ENCODE measurements at places on chromosomes 5 and 9.

GRCh38 chr5:84816160-84816559, 431.5 kb upstream of the EDIL3 start:
- no peak for DNase-seq

- DNase-seq = no peak
Measured at GRCh38 chr5:153318556-153318955, 171.9 kb upstream of the GRIA1 start.

- no peak for DNase-seq
Measured at GRCh38 chr5:38447786-38448185, 108.7 kb downstream of the LIFR start.

GRCh38 chr5:33582417-33582816, 141.7 kb downstream of the TARS1 start:
- no peak for DNase-seq

DNA sequence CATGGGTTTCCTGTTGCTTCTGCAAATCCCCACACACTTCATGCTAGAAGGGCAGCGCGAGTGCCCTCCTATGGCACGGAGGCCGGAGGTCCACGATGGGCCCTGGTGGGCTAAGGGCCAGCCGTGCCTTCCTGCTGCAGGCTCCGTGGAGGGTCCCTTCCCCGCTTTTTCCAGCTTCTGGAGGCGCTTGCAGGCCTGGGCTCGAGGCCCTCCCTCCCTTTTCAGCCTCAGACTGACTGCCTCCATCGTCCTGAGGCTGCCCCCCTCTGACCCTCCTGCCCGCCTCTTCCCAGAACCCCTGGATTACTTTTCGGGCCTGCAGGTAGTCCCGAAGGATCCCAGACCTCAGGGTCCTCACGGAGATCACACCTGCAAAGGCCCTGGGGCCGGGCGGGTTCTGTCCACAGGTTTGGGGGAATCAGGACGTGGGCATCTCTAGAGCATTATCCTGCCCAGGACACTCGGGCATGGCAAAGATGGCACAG, 3.2 kb upstream of the TERT start:
- DNase-seq = no peak

DNA sequence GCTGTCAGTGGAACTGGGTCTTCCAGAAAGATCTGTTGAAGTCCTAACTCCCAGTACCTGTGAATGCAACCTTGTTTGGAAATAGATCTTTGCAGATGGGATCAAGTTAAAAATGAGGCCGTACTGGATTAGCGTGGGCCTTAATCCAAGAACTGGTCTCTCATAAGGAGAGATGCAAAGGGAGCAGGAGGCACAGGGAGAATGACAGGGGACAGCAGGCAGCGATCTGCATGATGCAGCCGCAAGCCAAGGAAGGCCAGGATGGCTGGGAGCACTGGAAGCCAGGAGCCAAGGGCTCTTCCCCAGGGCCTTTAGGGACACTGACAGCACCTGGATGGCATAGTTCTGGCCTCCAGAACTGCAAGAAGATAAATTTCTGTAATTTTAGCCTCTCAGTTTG, 114.4 kb downstream of the ICE1 start:
- DNase-seq = no peak

DNA sequence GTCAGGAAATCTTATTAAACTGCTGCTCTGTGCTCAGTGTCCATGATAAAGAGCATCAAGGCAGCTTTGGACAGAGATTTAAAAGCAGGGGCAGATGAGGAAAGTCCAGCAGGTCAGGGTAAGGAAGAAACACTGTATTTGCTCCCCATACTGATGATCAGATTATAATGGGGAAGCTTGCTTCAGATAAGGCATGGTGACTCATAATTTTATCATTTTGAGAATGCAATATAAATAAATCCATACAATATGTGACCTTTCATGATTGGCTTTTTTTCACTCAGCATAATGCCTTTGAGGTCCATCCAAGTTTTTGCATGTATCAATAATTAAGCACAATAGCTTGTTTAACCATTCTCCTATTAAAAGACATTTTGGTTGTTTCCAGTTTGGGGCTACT, 48.1 kb upstream of the LHFPL2 start:
- no peak for DNase-seq

DNA sequence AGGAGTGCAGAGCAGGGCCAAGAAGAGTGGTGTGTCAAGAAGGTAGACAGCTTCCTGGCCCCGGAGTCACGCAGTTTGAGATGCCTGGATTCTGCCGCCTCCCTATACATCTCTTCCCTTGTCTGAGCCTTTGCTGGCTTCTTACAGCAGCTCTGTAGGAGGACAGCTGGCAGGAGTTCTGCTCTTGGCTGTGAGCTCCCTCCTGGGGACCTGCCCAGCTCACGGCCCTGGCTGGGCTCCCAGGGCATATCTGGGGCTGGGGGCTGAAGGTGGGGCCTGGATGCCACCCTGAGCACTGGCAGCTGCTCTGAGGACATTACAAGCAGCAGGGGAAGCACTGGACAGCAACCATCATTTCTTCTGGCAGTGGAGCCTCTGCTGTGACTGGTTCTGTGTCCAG, 786 bp upstream of the TSSK1B start:
- no peak for DNase-seq

GRCh38 chr9:130868230-130868629, 28.4 kb downstream of the QRFP start:
- DNase-seq = no peak

DNA sequence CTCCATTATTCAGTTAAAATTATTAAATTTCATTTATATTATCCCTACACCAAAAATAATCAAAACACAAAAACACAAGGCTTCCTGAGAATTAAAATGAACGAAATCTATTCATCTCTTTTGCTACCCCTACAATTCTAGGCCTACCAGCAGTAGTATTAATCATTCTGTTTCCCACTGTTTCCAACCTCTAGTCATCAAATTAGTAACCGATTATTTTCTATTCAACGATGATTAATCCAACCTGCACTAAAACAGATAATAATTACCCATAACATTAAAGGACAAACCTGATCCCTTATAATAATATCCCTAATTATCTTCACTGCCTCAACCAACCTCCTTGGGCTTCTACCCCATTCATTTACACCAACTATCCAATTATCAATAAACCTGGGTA, 86.0 kb downstream of the INSL6 start:
- no peak for DNase-seq

- DNase-seq = no peak
Measured at GRCh38 chr9:126916909-126917308, 2.3 kb downstream of the RALGPS1 start.

DNA sequence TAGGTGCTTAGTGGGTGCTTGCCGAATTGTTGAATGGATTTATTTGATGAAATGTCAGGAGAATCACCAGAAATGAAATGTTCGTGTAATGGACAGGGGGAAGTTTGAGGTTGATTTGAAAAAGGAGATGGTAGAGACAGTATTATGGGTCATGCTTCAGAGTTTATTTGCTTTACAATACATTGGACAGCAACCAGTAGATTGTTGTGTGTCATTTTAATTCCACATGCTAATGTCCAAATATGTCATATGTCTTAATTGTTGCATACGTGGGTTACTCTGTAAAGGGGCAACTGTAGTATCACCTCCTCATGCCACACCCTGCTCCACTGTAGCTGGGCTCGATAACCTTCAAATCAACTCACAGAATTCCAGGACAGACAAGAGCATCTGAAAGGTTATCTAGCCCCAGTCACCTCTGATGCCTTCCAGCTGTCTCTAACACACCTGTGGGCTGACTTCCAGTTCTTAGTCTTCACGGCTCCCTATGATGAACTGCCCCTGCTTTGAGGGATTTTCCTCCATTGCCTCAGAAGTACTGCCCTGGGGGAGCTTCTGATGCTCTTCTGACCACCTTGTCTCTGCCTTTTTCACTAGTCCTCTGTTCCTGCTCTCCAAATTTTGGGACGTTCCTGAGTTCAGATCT, 1.7 kb downstream of the PDCD1LG2 start:
- no peak for DNase-seq

DNA sequence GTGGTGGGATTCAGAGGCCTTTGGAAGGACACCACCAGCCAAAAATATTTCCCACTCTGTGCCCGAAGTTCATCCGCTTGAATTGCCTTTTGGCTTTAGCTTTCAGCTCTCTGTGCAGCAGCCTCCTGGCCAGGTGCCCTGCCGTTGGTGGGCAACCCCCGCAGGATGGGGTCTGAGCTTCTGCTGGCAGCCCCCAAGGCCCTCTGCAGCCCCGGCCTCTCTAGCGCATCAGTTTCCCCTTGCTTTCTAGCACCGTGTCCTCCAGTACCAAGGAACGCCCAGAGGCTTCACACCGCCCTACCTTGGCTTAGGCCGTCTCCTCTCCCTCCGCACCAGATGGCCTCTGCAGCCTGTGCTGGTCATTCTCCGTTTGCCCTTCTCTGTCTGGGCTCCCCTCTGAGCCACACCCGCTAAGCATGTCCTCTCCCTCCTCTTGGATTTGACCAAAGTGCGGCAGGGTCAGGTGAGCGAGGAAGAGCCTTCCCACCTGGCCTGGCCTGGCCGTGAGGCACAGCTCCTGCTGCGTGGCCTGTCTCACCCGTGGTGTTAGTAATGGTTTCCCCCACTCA, 4.2 kb upstream of the TSC1 start:
- DNase-seq = no peak

GRCh38 chr5:34564710-34565235, 91.4 kb upstream of the RAI14 start:
- no peak for DNase-seq
